Caudate nucleus (tissue), 63 donors: ENCODE measurements at places on chromosomes 3 and 15.

GRCh38 chr3:62467966-62468722 lies 94.8 kb upstream of the FEZF2 start:
- DNase-seq, result no peak

DNA sequence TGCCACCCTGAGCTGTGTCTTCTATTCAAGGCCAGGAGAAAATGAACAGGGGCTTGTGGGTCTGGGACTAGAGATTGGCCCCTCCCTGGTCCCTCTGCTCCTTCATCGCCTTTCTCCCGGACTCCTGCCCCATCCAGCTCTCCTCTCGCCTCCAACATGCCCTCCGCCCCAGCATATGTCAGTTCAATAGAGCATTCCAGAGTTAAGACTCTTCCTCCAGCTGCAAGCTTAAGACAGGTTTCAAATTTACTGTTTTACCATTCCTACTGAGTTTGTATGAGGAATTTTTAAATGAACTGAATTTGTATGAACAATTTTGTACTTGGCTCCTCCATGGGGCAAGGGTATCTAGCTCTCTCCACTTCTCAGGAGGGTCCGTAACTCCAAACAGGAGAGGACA lies 195.6 kb downstream of the TBC1D2B start:
- no peak for DNase-seq

GRCh38 chr15:48628832-48629231 lies 16.7 kb downstream of the FBN1 start:
- DNase-seq, result no peak

- no peak for DNase-seq
These were observed 176.5 kb upstream of the DPH6 start for GRCh38 chr15:35722501-35722900.

- no peak for DNase-seq
These were observed 14.5 kb upstream of the CCDC33 start for GRCh38 chr15:74221399-74222239.

DNA sequence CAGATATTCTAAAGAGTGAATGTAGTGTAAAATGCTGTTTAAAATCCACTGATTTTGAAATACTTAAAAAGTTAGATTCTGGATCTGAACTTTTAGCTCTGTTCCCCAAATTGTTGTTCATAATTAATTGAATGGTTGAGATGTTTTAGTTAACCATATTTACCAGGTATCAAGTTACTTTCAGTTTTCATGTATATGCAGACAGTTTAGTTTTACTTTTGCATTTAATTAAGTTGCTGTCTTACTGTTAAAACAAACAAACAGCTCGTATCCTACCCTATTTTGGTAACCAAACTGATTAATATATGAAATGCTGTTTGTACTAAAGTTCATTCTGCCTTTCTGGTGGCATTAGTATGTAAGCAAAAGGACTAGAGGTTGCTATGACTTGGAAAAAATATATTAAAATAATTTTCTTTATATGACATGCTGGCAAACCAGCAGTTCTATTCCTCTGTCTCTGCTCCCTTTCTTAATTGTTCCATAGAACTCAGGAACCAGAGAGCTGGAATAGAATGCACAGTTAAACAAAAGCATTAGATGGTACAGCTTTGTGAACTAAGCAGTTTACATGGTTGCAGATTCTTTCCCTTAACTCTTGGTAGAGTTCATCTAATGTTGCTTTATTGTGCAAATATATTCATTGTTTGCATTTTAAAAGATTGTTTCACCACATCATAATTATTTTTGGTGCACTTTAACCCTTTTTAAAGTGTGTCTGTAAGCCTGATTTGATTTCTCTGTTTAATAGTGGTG lies 39.5 kb upstream of the SCAANT1 start:
- no peak for DNase-seq

DNA sequence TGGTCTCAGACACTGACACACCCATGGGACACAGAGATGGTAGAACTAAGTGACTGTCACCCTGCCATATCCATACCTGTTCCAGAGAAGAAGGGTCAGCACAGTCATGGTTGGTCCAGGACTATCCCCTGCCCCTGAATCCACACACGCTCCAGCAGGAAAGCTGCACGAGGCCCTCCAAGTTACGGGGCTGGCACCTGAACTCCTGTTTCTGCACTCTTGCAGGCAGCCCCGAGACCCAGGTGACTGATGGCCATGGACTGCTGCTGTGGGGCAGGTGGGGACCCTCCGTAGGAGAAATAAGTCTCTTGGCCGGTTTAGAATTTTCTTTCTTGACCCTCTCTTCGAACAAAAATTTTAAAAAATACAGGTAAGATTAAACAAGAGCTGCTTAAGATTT lies 30.6 kb downstream of the CHDH start:
- no peak for DNase-seq

GRCh38 chr3:195253923-195254432 lies 17.0 kb downstream of the XXYLT1 start:
- DNase-seq, result no peak

DNA sequence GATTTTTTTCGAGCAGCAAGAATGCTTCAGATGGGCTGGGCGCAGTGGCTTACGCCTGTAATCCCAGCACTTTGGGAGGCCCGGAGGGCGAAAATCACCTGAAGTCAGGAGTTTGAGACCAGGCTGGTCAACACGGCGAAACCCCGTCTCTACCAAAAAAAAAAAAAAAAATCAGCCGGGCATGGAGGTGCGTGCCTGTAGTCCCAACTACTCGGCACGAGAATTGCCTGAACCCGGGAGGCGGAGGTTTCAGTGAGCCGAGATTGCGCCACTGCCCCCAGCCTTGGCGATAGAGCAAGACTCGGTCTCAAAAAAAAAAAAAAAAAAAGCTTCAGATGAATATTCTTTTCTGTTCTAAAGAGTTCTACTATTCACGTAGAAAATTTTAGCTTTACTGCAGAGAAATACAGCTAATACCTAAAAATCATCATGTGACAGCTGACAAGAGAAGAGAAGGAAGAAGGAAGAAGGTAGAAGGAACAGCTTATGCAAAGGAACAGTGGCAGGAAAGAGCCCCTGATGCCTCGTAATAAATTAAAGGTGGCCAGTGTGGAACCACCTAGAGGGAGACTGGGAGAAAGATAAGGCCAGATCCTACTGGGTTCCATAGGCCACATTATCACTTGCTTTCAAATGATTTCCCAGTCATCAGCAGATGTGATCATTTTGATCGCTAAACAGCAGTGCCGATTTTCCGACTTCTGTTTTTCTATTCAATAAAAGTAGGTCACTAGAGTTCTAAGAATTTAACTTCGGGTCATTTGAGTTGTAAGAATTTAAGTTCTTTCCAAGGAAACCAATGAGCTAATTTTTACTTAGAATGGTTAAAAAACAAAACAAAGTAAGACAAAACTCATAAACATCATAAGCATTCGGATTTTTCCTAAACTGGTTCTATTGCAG lies 1.5 kb downstream of the CMTM6 start:
- no peak for DNase-seq

DNA sequence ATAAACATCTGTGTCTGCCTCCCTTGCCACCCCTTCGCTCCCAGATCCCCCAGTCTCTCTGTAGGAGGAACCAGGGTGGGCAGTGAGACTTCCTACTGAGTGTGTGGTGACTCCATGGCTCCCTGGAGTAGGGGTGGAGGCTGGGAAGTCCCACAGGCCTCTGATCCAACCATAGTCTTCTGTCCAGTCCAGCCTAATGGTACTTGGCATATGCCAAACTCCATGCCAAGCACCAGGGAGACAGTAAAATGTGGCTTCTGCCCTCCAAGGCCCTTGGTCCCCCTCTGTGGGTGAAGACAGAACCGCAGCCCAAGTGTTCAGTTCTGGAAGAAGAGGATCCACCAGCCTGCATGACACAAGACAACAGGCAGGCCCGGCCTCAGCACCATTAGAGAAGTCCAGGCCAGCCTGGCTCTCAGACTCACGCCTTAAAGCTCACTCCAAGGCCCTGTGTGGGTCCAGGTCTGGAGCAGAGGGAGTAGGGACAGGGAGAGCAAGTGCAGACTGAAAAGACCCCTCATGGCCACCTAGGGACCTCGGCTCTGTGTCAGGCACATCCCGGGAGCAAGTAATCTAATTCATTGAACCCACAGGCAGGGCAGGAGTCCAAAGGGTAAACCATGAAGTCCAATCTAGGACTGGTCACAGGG lies 112.7 kb downstream of the ETFA start:
- DNase-seq, result no peak

GRCh38 chr3:168248383-168249204 lies 152.9 kb upstream of the GOLIM4 start:
- peak; percentile 4 for DNase-seq

DNA sequence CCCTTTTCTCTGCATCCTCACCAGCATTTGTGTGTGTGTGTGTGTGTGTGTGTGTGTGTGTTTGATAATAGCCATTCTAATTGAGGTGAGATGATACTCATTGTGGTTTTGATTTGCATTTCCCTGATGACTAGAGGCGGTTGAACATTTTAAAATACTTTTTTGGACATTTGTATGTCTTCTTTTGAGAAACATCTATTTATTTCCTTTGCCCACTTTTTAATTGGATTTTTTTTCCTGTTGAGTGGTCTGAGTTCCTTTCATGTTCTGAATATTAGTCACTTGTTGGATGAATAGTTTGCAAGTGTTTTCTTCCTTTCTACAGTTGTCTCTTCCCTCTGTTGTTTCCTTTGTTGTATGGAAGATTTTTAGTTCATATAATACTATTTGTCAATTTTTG lies 54.3 kb upstream of the THSD4 start:
- DNase-seq, result no peak

DNA sequence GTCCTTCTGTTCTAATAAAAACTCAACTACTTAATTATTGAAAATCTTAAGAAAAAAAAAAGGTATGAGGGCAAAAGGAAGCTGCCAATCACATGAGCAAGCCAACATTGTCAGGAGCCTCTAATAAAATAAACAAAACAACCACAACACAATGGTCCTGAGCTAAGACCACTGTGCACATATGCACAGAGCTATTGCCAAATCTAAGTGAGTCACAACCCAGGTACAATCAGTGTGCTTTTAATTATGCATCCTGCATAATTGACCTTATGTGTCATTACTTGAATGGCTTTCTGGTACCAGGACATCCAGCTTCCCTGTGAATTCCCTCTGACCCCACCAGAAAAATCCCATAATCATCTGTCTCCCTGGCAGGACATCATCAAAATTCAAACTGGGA lies 639.8 kb downstream of the MAGI1 start:
- no peak for DNase-seq

GRCh38 chr3:183826448-183827250 lies 1.3 kb upstream of the MAP6D1 start:
- no peak for DNase-seq

DNA sequence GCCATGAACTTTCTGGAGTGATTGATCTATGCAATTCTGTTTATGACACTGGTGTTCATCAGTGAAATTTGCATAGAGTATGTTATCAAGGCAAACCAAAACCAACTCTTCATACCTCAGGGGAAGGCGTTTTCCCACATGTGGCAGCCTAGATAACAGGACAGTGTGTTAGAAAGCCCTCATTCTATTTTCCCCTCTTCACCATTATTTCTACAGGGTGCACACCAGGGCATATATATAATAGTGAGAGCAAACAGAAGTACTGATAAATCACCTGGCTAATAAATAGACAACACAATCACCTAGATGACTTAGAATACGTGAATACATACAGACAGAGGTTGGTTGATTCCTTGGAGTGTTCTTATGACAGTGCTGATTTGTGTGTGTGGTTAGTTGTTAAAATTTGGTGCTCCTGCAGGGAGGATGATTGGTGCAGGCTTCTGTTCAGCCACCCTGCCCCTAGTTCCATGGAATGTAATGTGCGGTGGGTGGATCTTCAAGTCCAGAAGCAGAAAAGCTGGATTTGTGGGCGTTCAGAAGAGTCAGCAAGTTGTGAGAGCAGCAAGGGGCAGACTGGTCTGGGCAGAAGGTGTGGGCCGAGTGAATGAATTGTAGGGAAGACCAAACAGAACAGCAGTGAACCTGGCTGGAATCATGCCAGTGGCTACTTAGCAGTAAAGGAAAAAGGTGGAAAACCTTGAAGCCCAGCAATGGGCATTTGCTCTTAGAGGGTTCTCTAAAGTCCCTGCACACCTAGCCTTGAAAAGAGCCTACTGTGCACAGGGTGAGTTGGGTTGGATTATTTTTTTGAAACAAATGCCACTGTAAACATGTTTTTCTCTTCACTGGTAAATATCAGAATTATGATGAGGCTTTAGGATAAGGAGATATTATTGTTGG lies 11.7 kb upstream of the RARRES1 start:
- DNase-seq, result no peak

DNA sequence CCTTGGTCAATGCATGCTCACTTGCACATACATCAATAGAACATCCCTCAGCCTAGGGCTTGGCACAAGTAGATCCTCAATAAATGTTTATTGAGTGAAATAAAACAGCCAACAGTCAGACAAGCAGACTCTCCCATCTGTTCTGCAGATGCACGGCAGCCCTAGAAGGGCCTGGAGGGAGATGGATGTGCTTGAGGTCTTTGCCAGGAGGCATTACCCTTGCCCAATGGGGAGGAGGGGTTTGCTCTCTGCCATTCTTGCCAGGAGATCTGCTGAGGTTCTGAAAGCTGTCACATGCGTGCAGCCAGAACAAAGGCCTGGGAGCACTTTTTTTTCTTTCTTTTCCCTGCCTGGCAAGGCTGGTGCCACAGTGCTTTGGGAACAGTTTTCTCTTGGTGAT lies 349.3 kb upstream of the THRB start:
- no peak for DNase-seq
